ENCODE measurements at places on chromosomes 3 and 15. TPM values are rescaled to one million over a fixed set of nuclear protein-coding genes. Genes with fewer than 3 reads are reported as not detected.

Gene SUSD5
- 0.04 TPM for polyA plus RNA-seq

Gene FBXW12
- not detected for polyA plus RNA-seq

Gene SGO1
- 1.8 TPM for polyA plus RNA-seq

Gene SLC28A1
- polyA plus RNA-seq, result 0.08 TPM

Gene RMDN3
- polyA plus RNA-seq, result 18.0 TPM

Gene CCDC9B
- 58.1 TPM for polyA plus RNA-seq

Gene ACAN
- not detected for polyA plus RNA-seq

Gene OCA2
- 1.1 TPM for polyA plus RNA-seq

Gene DCP1A
- polyA plus RNA-seq, result 4.6 TPM

Data from esophagus (tissue), 2 donors.